ENCODE measurements at places on chromosomes 16 and 17.
A peak's percentile ranks its signal among the peaks of the same experiment; 100 is the strongest.

DNA sequence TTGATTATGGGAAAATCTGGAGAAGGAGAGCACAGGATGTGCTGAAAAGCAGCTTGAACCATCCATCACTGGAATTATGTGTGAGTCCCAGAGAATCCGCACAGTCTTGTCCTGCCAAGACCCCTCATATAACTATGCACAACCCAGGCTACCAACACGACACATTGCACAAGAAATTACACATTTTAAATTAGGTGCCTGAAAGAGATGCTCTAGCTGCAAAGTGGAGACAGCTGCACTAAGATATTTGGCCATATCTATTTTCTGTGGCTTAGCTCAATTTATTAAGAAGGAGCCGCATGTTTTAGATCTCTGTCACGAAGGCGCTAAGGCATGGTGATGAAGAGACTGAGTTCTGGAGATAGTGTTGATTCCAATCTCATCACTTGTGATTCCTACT lies 1308.4 kb downstream of the CDH8 start:
- no peak for DNase-seq

DNA sequence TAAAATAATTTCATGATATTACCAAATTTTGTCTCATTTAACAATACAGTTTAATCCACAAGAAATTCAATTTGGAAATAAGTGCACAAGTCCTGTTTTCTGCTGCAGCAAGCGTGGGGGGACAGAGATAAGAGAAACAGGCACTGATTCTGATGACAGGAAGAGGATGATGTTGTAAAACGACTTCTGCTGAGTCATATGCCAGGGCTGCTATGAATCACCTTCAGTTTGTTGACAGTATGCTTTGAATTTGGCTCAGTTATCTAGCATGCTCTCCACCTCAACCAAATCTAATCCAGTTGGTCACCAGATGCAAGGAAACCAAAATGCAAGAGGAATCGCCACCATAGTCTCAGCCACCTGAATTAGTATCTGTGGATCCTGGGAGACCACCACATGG lies 244.1 kb upstream of the MON1B start:
- peak; percentile 59 for DNase-seq

DNA sequence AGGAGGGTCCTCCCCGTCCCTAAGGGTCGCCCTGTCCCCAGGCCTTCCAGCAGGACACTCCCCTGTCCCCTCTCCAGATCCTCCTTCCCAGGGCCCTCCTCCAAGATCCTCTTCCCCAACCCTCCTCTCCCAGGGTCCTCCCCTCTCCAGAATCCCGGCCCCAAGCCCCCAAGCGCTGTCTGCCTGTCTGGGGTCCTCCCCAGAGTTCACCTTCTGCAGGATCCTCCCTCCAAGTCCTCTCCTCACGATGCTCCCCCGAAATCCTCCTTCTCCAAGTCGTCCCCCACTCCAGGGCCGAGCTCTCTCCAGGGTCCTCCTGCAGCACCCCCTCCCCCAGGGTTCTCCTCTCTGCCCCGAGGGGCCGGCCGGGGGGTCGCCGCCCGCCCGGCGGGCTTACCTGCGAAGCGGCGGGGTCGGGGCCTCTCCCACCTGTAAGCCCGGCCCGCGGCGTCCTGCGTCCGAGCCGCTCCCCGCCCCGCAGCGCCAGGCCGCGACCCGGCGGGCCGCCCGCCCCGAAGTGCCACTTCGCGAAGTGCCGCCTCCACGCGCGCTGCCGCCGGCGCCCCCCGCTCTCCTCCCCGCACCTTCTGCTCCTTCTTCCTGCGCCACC lies 678 bp upstream of the BAIAP2 start:
- no peak for DNase-seq

GRCh38 chr16:25148568-25149215 lies 37.1 kb downstream of the LCMT1 start:
- no peak for DNase-seq

DNA sequence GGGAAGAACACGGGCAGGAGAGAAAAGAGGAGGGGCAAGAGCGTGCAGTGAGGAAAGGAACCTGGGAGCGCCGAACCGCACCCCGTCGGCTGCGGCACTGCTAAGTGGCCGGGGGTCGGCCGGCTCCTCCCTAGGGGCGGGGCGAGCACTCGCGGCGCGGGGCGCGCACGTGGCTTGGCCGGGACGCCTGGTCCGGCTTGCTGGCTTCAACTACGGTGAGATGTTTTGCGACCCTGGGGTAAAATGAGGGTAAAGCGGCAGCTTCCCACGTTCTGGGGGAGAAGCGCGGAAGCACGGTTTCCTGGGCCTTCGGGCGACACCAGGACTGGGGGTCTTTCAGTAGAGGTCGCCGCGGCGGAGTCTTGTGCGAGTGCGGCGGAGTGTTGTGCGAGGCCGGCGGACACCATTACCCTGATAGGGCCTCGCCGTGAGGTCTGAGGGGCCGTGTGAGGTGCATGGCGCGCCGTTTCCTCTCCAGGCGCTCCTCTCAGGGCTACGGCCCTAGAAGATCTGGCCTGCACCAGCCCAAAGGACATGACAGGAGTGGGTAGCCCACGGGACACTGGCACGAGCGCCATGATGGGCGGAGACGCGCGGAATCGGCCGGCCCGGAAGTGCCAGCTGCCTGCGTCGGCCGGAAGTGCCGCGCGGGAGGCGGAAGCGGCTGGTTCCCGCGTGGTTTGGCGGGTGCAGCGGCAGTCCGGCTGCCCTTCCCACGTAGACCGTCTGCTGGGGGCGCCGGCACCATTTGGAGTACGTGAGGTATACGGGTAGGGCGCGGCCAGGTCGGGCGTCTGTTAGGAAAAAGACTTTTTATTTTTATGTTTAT lies at the start of the genes MYO19 and PIGW:
Gene MYO19, minus strand, starts transcription at position 29 of the 829 bp plus-strand sequence. CDS start 2,330 bp downstream, outside the sequence.
Gene PIGW, plus strand, starts transcription at position 148 of the 829 bp plus-strand sequence. CDS start 2,115 bp downstream, outside the sequence.
- DNase-seq = peak; percentile 79

DNA sequence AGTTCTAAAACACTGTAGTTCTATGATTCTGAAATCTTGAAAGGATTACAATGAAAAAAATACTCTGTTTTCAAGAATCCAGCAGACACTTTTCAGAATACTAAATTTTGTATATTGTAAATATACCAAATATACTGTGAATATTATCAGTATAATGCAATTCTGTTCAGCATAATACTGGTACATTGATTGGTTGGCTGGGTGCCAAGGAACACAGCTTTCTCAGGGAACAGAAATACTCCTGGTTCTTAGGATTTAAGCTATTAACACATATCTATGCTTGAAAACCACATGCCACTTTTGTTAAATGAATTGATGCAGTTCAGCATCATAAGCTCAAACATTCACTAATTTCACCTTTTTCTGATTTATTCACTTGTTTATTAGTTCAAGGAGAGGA lies 2.5 kb upstream of the GINS3 start:
- no peak for DNase-seq

DNA sequence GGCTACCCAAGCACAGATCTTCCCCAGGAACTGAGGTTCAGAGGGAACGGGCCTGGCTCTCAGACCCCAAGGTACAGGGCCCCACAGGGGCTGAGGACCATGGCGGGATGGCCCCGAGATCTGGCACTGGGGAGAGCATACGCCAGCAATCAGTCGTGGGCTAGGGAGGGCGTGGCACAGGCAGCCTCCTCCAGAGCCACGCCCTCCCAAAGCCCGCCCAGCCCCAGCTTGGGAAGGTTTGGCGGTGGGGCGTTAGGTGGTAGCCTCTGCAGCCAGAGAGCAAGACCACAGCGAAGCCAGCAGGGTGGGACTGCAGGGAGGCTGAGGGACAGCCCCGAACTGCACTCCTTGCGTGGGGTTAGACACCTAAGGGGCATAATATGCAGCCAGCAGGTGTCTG lies 11.6 kb downstream of the WNT9B start:
- no peak for DNase-seq

GRCh38 chr17:50501054-50501453 lies 7.2 kb upstream of the MYCBPAP start:
- DNase-seq = no peak

- DNase-seq = no peak
Measured at GRCh38 chr16:11524098-11524760, 62.5 kb downstream of the LITAF start.

GRCh38 chr17:34817252-34818035 lies 143.8 kb downstream of the CCT6B start:
- DNase-seq = no peak

- no peak for DNase-seq
Measured at GRCh38 chr17:81339191-81339533, 44.1 kb upstream of the SLC38A10 start.

DNA sequence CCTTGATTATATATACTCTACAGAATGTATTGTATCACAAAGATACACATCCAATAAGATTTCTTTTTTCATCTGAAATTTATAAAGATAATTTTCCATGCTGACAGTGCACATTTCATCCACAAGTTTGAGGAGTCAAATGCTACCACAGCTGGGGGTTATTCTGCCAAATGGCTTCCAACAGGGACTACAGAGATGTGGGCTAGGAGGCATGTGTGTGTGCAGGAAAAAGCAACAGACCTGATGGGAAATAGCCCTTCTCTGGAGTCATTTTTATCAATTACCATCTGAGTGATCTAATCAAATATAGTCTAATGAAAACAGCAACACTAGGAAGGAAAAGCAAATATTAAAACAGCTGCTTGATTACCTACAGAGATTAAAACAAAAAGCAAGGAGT lies 290.5 kb downstream of the CEP112 start:
- no peak for DNase-seq

DNA sequence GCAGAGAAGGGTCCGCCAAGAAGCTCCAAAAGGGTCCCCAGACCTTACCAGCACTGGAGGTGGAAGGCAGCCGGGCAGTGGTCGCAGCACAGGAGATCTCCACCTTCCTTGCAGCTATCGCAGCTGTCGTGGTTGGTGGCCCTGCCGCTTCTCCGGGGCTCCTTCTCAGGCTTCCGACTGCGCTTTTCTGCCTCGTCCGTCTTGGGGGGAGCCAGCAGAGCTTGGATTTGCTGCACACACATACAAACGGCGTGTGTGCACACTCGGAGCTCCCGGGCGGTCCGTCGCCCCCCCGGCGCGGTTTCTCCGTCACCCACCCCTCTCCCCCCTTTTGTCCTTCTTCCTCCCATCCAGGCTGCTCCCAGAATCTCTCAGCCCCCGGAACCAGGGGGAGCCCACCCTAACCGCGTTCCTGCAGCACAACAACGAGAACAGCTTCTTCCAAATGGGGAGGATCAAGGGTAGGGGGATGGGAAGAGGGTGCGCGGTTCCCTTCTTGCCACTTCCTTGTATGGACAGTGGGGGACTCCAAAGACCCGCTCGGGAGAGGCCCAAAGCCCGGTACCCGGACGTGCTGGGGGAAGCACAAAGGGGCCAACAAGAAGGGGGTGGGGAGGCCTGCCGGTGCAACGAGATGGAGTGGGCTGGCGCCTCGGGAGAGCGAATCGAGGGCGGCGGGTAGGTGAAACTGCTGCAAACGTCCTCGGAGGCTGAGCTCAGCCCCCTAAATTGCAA lies 1.1 kb downstream of the PHF12 start:
- DNase-seq = no peak

GRCh38 chr17:57456622-57457021 lies 200.3 kb downstream of the MSI2 start:
- DNase-seq = no peak

All from SHP77 treated with DMSO at 0.1 percent for 48 hours (cell line).